Large intestine (tissue), 12 donors: ENCODE measurements at places on chromosomes 7 and 10. TPM values are rescaled to one million over a fixed set of nuclear protein-coding genes. Genes with fewer than 3 reads are reported as not detected.

DNA sequence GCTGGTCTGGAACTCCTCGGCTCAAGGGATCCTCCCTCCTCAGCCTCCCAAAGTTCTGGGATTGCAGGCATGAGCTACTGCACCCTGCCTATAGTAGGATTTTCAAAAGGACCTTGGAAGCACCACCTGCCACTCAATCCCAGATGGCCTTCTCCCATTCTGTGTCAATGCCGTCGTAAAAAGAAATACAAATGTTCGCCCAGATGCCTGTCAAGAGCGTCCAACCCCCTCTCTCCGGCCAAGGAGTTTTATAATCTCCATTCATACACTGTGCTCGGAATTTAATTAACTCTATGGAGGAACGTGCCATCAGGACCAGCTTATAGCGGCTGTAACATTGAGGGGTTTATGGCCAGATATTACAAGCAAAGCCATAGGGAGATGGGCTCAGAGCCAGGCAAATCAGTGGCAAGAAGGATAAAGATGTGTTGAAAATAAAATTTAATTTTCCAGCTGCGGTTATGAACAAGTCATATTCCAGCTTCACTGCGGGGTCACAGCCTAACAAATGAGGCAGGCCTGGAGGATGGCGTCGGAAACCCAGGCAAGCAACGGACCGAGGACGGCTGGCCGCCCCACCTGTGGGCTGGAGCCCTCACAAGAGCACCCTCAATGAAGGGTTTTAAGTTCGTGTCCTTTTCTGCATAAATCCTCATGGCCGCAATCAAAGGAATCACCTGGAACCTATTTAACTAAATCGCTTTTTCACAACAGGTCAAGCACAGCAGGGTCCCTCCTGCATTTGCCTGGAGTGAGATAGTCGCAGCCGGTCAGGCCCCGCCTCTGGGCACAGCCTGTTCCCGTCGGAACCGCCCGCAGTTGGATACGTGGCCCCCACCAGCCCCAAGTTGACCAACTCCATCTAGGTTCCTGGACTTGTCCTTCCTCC, 374.5 kb upstream of the FOXK1 start:
- DNase-seq: no peak

DNA sequence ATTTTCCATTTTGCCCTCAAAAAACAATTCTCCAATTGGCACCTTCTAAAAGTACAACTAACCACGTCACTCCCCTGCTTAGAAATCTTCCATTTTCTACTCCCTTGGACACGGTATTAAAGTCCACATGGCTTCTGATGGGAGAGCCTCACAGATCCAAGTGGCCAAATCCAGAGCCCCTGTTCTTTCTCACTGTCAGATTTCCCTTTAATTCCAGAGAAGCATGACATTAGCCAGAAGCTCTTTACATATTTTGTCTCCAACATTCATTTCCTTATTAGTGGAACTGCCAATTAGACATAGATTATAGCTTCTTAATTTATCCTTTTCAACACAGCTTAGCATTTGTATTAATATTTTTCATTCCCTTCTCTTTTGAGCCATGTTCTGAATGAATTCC, 118.7 kb downstream of the ELMO1 start:
- DNase-seq: no peak

DNA sequence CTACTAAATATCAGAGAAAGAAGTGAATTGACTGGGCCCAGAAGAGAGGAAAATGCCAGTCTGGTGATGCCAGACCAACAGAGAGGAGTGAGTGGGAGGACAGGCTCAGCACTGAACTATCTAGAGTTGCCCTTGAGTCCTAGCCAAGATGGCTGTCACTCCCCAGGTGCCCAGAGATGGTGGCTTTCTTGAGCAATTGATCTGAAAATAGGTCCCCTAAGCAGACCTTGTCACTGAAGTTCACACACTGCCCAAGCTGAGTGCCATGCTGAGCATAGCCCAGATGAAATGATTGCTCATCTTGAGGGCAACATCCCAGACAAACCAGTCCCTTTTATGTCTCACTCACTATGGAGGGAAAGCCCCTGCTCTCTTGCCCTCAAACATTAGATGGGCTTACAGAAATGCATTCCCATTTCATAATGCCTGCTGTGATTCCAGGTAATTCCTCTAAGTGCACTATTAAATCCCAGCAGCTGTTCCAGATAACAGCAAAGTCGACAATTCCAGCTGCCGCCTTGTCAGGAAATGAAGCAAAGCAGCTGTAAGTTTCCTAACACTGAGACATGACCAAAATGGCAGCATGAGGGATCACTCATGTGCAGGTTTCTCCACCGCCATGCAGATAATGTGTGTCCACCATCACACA, 329.4 kb downstream of the KCNMA1 start:
- DNase-seq: no peak

- no peak for DNase-seq
Observed at GRCh38 chr7:93146472-93147141, 1.6 kb downstream of the SAMD9L start.

DNA sequence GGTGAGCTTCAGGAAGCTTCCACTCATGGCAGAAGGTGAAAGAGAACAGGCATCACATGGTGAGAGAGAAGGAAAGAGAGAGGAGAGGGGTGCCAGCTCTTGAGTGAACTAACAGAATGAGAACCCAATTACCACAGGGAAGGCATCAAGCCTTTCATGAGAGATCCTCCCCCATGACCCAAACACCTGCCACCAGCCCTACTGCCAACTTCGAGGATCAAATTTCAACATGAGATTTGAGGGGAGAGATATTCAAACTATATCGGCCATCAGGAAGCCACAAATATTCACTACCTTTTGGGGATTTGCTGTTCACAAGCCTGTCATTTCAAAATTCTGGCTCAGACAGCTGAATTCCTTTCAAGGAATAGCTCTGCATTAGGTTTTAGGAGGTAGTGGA, 39.9 kb upstream of the SMNDC1 start:
- no peak for DNase-seq

DNA sequence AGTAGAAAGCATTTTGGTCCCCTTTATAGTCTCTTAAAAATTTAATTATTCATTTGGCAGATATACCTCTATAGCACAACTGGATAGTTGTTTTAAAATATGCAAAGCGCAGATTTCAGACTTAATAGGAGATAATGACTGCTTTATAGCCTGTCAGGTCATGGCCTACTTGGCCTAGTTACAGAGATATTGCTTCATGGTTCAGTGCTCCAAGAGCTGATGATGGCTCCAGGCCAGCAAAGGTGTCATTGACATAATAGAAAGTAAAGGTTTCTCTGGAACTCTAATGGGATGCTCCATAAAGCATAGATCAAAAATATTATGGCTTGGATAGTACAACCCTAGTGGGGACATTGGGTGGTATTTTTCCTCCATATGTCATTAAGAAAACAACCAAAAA, 285.7 kb downstream of the NXPH1 start:
- DNase-seq: no peak

DNA sequence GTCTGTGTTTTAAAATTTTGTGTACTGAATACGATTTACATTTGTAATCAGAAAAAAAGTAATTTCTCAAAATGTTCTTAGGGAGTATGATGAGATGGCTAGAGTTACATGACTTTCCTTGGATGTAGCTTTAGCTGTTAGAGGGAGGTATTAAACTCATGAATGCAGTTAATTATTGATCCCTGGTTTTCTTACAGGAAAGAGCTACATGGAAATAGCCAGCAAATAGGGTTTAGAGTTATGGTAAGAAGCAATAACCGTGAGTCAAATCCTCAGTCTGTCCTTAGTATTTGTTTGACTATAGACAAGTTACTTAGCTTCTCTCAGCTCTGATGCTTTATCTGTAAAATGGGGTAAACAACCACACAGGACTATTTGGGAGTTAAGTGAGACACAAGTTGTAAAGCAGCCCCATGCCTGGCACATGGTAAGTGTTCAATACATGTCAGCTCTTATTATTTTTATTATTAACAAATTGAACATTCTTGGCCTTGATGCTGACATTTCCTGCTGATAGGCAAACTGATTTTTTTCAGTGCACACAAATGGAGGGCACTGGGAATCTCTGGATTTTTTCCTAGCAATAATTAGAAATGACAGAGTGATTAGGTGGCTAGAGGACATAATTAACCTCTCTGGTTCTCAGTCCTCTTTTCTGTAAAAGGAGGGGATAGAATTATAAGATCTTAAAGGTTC, 204.5 kb upstream of the PHYHIPL start:
- DNase-seq: no peak

Gene MLLT10
- polyA plus RNA-seq: 39.4 TPM

Gene PLEKHA1
- polyA plus RNA-seq: 65.6 TPM

Gene KCNH2
- polyA plus RNA-seq: 8.1 TPM

Gene TMEM213
- polyA plus RNA-seq: 0.01 TPM

Gene SLC18A3
- polyA plus RNA-seq: 3.5 TPM

Gene TUBAL3
- 33.9 TPM for polyA plus RNA-seq

Gene DEPP1
- polyA plus RNA-seq: 13.4 TPM

Gene BLNK
- 27.4 TPM for polyA plus RNA-seq

Gene ITIH5
- polyA plus RNA-seq: 6.8 TPM

Gene CALML3
- polyA plus RNA-seq: 0.09 TPM
